ENCODE measurements at places on chromosomes 2 and 18. TPM values are rescaled to one million over a fixed set of nuclear protein-coding genes. Genes with fewer than 3 reads are reported as not detected.

Gene COLEC11
- total RNA-seq: 0.40 TPM

Gene PSME4
- total RNA-seq: 140 TPM

Gene GMCL1
- 3.1 TPM for total RNA-seq

Gene STAT4
- 0.56 TPM for total RNA-seq

DNA sequence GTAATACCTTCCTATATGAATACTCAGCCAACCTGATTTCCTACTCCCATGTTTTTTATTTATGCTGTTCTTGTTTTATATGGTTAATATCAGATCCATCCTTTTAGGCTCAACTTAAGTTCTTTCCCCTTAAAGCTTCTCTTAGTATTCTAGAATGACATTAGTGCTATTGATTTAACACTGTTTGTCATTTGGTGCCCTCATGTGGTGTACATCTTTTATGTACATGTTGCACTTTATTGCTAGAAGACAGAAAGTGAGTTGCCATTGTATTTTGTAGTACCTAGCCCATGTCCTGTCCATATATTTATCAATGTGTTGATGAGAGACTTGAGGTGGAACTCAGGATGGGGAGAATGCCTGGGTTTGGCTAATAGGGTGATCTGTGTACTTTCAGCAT lies 2.5 kb downstream of the HTRA2 start:
- DNase-seq: no peak

- no peak for DNase-seq
Measured at GRCh38 chr18:64082054-64082453, 66.8 kb downstream of the LINC00305 start.

DNA sequence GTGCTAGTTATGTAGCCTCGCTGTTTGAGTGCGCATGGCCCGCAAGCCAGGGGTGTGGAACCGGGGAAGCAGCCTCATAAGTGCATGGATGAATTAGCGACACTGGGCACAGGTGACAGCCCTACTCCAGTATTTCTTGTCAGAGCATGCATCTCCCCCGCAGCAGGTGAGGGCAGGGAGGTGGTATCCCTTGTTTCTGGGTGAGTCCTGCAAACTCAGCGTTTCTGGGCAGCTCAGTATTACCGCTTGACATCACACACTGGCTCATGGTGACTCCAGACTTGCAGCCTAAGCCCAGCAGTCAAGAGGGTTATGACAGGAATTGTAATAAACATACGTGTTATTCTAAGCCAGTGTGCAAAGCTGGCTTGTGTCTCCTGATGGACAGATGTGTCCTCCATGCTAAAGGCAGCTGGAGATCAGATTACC lies 2.5 kb downstream of the CABLES1 start:
- no peak for DNase-seq

DNA sequence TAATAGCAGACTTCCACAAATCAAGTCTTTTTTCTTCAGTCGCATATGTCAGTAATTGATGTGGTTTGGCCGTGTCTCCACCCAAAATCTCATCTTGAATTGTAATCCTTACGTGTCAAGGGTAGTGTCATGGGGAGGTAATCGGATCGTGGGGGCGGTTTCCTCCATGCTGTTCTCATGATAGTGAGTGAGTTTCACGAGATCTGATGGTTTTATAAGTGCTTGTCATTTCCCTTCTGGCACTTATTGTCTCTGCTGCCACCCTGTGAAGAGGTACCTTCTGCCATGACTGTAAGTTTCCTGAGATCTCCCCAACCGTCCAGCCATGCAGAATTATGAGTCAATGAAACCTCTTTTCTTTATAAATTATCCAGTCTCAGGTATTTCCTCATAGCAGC lies 478.8 kb downstream of the PTPRM start:
- DNase-seq: no peak

GRCh38 chr2:8680822-8681760 lies 765 bp upstream of the ID2 start:
- peak; percentile 57 for DNase-seq

DNA sequence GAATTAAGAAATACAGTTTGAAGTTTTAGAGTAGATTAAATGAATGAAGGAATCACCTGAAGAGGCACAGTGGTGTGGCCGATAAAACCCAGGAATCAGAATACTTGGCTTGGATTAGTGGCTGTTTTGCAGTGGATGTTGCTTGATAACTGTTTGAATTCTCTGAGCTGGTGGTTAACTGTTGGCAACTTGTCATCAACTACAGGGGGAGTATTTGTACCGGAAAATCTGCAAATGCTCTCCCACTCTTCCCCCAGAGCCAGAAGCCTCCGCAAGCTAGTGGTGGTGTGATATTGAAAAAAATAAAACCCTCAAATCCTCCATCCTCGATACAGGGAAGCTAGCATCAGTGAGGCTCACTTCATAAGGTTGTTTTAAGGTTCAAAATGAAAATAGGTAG lies 326.7 kb downstream of the DPP10 start:
- no peak for DNase-seq

- DNase-seq: no peak
Measured at GRCh38 chr18:63951302-63951705, 2.2 kb downstream of the HMSD start.

All from psoas muscle (tissue), 8 donors.